ENCODE measurements at places on chromosomes 11 and 22.

DNA sequence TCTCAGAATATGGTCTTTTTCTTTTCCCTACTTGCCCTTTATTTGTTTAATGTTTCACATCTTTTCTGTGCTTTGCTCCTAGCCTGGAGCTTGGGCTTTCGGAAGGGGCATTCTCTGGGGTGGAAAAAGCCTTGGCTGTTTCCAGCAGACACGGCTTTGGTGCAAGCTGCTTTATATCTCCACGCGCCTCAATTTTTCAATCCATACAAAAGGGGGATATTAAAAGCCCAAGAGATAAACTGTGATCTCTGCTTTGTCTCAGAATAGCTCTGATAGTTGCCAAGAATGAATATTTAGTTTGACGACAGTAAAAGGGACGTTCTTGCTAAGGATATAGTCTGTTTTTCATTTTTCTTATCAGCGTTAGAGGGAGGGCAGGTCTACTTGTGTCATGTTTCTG is 194.0 kb upstream of the KIRREL3 start:
- DNase-seq: no peak

GRCh38 chr11:41861838-41862237 is 402.4 kb upstream of the LRRC4C start:
- no peak for DNase-seq

DNA sequence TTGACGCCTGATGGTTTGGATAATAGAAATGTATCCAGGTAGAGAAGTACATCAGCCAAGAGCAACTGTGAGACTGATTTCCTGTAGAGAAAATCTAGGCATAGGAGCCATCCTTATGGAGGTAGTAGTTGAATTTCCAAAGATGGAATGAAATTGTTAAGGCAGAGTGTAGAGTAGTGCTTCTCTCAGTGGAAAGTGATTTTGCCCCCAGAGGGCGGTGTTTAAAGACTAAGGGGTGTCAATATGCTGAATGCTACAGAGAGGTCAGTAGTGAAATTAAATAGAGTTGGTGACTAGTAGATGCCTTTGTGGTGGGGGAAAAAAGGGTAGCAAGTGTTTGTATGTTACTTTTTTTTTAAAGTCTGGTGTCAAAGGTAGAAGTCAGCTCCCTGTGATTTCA is 54.5 kb downstream of the TRIM44 start:
- no peak for DNase-seq

DNA sequence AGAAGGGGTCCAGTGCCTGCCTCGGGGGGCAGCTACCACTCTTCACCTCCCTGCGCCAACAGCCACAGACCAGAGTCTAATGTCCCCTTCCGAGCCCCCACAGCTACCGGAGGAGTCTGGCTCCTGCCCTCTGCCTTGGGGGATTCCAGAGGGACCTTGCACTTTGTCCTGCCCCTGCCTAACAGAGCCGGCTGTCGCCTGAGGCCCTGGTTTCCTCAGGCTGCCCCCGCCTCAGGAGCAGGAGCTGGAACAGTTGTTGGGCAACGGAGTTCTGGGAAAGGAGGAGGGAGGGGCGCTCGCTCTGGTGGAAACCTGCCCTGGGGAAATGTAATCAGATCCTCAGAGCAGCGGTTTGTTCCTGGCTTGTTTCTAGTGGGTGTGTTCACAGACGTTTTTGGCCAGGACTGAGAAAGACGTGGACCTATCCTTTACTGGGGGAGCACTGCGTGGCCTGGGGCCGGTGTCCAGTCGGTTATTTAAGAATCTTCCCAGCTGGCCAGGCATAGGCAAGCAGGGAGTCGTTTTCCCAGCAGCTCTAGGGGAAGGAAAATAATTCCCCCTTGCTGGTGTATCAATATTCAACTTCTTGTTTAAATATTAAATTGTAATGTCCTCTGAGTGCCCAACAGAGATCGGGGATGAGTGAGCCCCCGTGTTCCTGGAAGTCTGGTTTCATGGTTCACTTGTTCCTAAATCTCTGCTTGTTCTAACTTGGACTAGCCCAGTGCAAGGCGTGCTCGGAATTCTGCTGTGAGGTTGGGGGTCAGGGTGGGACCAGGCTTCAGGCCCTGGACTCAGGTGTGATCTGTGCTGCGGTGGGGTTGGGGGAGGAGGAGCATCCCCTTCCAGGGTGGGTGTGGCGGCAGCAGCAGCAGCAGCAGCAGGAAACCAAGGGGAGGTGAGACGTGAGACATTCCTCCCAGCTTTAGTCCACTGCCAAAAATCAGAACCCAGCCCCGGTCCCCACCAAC is 32.1 kb downstream of the A4GALT start:
- DNase-seq: peak; percentile 38

DNA sequence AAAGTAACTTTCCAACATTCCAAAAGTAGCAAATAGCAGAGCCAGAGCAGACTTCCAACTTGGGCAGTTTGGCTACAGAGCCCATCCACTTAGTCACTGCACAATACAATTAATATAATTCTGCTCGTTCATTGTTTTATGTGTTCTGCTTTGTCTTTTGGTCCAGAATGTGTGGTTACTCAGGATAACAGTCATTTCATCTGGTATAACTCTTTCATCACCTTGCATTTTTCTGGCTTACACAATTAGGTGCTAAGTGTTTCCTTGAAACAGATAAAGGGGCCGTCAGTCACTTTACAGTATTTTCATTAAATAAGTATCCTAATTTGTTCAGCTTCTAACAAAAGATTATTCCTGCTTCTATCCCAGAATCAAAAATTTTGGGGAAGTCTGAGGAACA is 87.2 kb downstream of the LARGE2 start:
- no peak for DNase-seq

DNA sequence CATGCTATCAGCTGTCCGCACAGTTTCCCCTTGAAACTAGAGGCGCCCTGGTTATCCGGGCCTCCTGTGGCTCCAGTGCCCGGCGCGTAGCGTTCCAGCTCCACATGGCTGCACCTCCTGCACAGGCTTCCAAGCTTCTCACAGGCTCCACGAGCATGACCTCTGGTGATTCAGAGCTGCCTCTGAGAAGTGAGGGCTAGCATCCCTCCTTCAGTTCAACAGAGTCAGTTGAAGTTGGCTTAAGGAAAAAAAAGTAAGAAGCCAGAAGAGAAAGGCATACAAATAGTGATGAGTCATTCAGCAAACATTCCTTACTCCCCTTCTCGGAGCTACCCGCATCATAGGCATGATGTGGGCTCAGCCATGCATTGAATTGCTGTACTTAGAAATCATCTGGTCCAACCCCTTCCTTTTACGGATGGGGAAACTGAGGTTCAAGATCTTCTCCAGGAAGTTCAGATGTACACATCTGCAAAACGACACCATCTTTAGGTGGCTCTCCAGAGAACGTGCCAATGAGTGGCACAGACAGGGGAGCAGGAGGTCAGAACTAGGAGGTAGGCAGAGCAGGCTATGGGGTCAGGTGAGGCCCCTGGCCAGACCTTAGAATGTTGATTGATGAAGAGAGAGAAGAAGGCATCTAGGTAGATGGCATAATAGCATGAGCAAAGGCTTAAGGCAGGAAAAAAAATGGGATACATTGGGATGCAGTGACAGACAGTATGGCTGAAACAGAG is 216.3 kb upstream of the TBCEL start:
- DNase-seq: peak; percentile 24

GRCh38 chr11:129440028-129440713 is 64.5 kb downstream of the BARX2 start:
- no peak for DNase-seq

- DNase-seq: peak; percentile 43
Measured at GRCh38 chr11:70661761-70662501, 263.6 kb downstream of the CTTN start.

- DNase-seq: peak; percentile 3
Measured at GRCh38 chr11:101128571-101129202, 926 bp downstream of the PGR start.

GRCh38 chr11:125871391-125872137 is 15.9 kb upstream of the HYLS1 start:
- DNase-seq: no peak

DNA sequence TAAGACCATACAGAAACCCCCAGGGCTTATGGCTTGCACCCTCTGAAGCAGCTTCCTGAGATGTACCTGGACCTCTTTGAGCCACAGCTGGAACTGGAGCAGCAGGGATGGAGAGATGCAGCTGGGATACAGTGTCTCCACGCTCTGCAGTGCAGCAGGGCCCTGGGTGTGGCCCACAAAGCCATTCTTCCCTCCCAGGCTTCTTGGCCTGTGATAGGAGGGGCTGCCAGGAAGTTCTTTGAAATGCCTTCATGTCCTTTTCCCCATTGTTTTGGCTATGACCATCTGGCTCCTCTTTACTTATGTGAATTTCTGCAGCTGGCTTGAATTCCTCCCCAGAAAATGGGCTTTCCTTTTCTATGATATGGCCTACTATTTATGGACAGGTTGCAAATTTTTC is 37.1 kb upstream of the RAB38 start:
- DNase-seq: no peak

DNA sequence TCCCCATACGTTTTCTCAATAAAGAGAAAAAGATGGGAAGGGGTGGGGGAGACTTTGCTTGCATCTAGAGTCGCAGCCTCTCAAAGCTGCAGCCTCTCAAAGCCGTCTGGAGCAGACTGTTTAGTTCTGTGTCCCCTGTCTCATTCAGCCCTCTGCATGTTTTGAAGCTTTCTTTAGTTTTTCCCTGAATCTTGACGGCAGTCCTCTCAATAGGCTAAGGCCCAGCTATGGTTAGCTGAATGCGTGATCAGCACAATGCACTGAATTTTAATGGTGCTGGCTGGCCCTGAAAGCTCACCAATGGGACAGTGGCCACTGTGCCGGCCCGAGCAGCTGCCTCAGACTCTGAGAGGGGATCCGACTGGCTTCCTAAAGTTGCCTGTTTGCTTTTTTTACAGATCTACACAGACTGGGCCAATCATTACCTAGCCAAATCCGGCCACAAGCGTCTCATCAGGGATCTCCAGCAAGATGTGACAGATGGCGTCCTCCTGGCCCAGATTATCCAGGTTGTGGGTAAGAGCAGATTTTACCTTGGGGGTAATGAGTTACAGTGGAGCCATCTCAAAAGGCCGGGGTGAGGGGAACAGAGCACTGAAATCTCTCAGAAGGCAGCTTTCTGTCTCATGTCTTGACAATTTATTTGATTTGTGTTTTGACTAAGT is 119.6 kb downstream of the NAV2 start:
- no peak for DNase-seq

DNA sequence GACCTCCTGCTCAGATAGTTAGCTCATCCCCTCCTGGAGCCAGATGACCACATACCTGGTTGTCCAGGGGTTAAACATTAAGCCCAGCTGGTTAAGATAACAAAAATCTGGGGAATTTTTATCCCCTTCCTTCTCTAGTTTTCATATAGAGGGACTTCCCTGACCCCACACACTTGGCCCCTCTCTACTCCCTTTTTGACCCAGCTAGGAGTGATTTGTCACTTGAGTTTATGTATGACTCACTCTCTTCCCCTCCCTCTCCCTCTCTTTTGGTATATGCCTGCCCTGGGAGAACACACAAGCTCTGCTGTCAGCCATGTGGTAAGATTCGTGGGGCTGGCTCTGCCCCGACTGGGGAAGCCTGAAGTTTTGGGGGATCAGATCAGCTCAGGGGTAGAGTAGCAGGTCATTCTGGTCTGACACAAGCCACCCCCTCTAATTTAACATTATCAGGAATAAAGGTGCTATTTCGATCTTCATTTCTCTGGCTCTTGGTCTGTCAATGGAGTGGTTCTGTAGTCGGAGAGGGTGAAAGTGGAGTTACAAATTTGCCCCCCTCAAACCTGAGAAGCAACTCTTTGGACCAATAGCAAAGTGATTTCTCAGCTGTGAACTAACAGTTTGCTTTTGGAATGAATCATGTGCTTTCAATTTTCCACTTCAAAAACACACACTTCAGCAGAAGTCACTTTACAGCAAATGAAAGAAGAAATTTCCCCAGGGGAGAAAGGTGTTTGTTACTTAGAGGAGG is 415.3 kb upstream of the CADM1 start:
- DNase-seq: no peak

DNA sequence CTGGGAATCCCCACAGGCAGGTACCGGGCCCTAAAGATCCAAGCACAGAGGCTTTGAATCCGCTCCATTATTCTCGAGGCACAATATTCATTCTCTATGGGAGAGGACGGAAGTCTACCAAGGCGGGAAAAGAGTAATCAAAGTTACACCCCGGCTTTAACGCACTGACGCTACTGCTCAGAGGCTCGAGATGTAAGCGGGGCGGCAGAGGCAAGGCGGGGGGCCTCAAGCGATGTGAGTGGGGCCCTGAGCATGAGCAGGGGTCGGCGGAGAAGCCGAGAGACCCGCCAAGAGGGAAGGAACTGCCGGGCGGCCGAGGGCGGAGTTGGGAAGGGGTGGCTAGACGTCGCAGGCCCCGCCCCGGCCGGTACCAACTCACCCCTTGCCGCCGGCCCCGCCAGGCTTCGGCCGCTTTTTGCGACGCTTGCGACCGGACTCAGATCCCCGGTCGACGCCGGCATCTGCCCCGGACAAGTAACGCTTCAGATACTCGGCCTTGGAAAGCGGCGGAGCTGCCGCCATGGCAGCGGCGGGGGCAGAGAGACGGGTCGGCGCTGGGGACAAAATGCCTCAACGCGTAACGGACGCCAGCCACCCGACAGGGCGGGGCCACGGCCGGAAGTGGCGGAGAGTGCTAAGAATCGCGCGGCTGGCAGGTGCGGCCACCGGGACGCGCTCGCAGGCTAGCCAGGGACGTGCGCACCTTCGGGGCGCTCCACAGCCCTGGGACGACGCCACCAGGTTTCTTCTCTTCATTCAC is at the start of gene BUD13:
Gene BUD13, minus strand, starts transcription at position 545 of the 760 bp plus-strand sequence. Its CDS starts 23 bp downstream, at position 522.
- peak; percentile 86 for DNase-seq

GRCh38 chr11:114261791-114262190 is 34.4 kb upstream of the NNMT start:
- no peak for DNase-seq

DNA sequence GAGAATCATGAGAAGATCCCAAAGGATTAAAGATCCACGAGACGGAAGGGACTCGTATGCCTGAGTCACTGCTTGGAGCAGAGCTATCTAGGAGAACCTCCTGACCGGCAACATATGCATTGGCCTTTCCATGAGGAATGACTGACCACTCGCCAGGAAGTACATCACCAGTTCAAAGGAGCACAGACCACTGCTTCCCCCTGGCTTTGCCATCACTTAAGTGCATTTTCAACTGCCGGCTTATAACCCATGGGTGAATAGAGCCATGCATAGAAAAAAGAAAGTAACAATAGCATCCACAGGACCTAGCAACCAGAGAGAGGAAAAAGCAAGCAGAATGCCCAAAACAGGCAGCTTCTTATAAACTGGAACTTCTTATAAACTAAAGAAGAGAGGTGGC is 98.3 kb upstream of the ZC3H12C start:
- no peak for DNase-seq

DNA sequence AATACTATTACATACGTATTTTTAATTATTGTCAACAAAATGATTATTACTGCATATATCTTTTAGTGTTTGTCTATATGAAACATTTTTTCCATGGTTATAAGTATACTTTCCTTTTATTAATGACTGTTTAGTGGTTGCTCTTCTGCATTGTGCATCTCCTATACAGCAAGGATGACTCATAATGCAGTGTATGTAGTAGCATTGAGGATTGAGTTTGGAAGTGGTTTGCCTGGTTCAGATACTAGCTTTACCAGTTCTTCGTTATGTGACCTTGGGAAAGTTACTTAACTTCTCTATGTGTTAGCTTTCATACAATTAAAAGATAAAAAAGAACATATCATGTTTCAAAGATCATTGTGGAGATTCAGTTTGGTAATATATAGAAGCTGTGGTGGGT is 44.1 kb downstream of the CHORDC1 start:
- no peak for DNase-seq

- no peak for DNase-seq
Measured at GRCh38 chr22:40626851-40627250, 9.7 kb downstream of the MRTFA start.

All from neuronal stem cell (in vitro differentiated cells).